ENCODE measurements at places on chromosomes 7 and 10.

DNA sequence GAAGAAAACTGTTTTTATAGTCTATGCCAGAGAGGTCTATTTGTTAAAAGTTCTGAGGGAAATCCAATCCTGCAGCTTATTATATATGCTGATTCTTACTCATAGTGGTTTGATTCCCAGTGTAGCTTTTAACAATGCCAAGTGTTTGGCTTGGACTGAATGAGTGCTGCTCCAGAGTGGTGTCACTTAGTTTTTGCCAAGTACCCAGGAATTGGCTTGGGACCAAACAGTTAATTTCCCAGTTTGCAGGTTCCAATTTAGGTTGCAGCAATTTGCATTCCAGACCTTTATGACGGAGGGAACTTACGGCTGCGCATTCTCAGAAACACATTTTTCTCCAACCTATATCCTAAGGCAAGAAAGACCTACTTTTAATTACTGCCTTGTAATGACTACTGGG is 32.4 kb downstream of the NSUN6 start:
- DNase-seq = no peak

GRCh38 chr7:138843632-138844580 is 45.9 kb upstream of the ATP6V0A4 start:
- DNase-seq = no peak

- DNase-seq = no peak
These were observed 14.8 kb downstream of the USP54 start for GRCh38 chr10:73576178-73576889.

GRCh38 chr7:65453341-65454030 is 79.8 kb downstream of the ZNF92 start:
- DNase-seq = no peak

DNA sequence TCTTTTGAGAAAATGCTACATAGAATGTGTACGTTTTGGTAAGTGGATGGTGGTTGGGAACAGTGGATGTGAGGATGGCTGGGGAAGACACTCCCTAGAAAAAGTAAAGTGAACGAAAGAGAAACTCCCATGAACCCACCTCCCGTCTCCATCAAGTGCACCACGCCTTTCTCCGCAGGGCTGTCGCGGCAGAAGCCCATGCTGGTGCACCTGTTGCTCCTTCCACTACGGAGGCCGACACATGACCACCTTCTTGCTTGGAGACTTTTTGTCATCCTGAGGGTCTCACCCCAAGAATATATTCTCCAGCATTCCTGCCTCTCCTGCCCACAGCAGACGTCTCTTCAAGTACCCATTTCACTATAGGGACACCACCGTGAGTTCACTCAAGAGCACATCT is 630.4 kb upstream of the PFKP start:
- DNase-seq = no peak

GRCh38 chr10:109895848-109896247 is 27.5 kb downstream of the XPNPEP1 start:
- DNase-seq = no peak
